ENCODE measurements at places on chromosomes 12 and 14.

- no peak for DNase-seq
These were observed 83.8 kb upstream of the HMGA2 start for GRCh38 chr12:65740506-65740872.

DNA sequence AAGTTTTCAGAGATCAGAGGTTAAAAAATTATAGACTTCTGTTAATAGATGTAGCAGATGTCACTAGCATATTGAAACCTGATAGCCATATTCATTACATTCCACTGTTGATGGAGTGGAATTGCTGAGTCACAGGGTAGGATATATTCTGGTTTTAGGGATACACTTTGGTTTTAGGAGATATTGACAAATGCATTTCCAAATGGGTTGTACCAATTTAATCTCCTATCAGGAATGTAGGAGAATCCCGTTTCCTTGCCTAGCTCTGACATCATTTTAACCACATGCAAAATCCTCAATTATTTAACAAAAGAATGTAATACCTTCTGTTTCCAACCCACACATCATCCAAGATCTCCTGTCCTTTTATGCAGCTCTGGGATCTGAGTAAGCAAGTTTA, 30.7 kb upstream of the ESR2 start:
- no peak for DNase-seq

- DNase-seq = no peak
These were observed 26.6 kb upstream of the NFYB start for GRCh38 chr12:104164634-104165033.

DNA sequence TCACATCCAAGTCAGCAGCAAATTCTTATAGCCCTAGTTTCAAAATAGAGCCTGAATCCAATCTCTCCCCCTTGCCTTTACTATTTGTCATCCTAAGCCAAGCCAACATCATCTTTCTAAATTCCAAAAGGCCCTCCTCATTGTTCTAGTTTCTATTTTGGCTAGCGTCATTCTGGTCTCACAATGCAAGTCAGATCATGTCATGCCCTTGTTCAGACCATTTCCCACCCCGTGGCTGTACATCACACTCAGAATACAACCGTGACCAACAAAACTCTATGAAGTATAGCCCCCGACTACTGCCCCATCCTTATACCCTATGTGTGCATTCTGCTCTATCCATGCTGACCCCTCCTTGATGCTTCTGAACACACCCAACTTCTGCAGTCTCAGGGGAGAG, 12.3 kb upstream of the GNG2 start:
- DNase-seq = no peak

GRCh38 chr14:34228650-34228976, 233.4 kb downstream of the SPTSSA start:
- DNase-seq = no peak

Measured in stimulated activated CD8-positive, alpha-beta memory T cell treated with anti-CD3 and anti-CD28 coated beads, Interleukin-7, amount 100 ng/mL, for 4 hours (primary cell).